ENCODE measurements at places on chromosomes 2 and 18.

GRCh38 chr2:85053802-85054201 lies 79.4 kb upstream of the TCF7L1 start:
- peak; percentile 35 for DNase-seq

GRCh38 chr2:143000599-143000998 lies 123.1 kb downstream of the KYNU start:
- DNase-seq, result no peak

- DNase-seq, result peak; percentile 93
These were observed 52.3 kb upstream of the ROCK1 start for GRCh38 chr18:21163647-21164547.

GRCh38 chr2:230691005-230691647 lies 21.5 kb upstream of the CAB39 start:
- DNase-seq, result peak; percentile 67

DNA sequence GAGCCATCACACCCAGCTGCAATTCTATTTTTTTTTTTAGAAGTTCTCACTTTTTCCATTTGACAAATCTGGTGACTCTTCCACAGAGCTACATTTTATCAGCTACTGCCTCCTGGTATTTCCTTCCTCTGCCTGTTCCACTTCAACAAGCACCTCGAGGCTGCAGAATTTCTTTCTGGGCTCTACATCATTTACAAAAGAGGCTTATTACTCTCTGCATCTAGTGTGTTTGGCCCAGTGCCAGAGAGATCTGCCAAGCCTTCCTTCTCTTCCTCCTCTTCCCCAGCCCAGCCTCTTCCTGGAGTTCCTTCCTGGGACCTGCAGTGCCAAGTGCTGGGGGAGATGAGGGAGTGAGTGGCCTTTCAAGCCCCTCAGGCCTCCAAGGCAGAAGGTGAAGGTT lies 119.6 kb upstream of the ITGA6 start:
- no peak for DNase-seq

GRCh38 chr2:163601377-163601776 lies 134.4 kb downstream of the FIGN start:
- DNase-seq, result no peak

DNA sequence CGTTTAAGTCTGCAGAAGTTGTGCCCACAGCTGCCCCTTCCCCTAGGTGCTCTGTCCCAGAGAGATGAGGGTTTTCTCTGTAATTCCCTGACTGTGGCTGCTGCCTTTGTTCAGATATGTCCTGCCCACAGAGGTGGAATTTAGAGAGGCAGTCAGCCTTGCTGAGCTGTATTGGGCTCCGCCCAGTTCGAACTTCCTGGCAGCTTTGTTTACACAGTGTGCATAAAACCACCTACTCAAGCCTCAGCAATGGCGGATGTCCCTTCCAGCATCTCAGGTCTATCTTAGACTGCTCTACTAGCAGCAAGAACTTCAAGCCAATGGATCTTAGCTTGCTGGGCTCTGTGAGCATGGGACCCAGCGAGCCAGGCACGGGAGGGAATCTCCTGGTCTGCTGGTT lies 48.1 kb downstream of the LHCGR start:
- no peak for DNase-seq

DNA sequence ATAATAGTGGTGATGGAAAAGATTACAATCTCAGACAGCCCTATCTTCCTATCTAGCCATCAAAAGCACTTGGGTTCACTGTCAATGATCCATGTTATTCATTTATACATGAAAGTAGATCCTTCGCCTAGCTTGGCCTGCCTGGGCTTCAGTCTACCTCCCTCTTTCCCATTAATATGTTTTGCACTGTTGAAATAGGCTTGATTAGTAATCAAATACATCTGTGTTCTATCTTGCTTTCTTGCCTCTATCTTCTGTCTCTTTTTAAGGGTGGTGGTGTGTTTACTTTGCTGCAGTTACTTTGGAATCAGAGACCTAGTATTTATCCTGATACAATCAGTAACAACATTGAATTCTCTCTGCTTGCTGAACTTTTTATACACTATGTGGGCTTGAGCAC lies 521.2 kb downstream of the TNS1 start:
- DNase-seq, result peak; percentile 31

DNA sequence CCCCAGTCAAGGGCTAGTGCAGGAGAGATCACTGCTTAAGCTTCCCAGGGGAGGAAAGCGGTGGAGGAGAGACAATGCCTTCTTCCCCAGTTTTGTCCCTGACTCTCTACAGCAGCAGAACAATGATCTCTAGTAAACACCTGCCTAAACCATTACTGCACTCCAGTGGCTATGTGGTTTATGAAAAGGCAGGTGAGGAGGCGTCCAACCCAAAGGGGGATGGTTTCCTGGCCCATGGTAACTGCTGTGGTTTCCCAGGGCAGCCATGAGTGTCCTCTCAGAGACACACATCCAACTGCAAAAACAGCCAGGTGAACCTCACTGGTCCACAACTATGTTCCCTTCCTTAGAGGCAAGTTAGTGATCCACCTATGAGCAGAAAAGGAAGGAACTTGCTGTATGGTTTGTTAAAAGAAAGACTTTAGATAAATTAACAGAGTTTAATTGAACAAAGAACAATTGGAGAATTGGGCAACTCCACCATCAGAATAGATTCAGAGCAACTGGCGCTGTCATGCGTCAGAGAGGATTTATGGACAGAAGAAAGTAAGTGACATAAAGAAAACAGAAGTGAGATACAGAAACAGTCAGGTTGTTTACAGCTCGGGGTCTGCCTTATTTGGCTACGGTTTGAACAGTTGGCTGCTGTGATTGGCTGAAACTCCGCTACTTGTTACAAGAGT lies 4.8 kb upstream of the TTC39C start:
- no peak for DNase-seq

DNA sequence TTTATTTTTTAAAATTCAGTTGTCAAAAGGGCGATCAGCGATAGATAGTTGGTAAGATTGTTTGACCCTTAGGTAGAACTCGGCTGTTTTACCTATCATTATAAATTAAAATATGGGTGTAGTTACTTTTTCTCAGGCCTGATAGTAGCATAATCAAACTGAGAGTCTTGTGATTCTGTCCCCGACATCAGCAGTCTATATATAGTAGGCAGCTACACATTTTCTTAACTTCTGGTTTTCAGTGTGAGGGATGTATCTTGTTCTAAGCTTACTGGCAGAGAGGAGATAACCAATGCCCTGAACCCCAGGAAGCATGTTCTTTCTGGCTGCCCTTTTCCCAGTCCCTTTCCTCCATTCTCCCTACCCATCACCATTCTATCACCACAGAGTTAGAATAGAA lies 56.6 kb downstream of the XRCC5 start:
- DNase-seq, result no peak

GRCh38 chr2:55010149-55010591 lies 40.1 kb downstream of the RTN4 start:
- DNase-seq, result peak; percentile 66

- DNase-seq, result no peak
These were observed 8.4 kb downstream of the BARD1 start for GRCh38 chr2:214801068-214801467.

DNA sequence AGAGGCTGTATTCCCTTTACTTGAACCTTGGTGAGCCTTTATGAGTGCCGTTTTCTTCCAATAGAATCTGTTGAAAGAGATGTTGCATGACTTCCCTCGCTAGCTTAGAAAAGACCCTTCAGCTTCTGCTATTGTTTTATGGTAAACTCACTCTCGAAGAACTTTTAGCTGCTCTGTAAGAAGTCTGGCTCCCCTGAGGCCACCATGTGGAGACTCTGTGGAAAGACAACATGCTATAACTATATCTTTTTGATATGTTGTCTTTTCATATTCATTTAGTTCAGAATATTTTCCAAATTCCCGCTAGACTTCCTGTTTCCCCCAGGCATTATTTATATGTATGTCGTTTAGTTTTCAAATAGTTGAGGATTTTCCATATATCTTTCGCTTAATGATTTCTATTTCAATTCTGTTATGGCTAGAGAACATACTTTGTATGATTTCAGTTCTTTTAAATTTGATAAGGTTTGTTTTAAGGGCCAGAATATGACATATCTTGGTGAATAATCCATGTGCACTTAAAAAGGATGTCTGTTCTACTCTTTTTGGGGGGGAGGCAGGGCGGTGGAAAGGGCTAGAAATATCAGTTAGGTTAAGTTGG lies 64.1 kb downstream of the PTPN4 start:
- DNase-seq, result peak; percentile 44

- DNase-seq, result no peak
These were observed 4.1 kb downstream of the CYTIP start for GRCh38 chr2:157439824-157440186.

- DNase-seq, result no peak
These were observed 13.4 kb upstream of the KCNG2 start for GRCh38 chr18:79784071-79784913.

- DNase-seq, result no peak
These were observed 63.1 kb upstream of the SPATS2L start for GRCh38 chr2:200243441-200243840.

DNA sequence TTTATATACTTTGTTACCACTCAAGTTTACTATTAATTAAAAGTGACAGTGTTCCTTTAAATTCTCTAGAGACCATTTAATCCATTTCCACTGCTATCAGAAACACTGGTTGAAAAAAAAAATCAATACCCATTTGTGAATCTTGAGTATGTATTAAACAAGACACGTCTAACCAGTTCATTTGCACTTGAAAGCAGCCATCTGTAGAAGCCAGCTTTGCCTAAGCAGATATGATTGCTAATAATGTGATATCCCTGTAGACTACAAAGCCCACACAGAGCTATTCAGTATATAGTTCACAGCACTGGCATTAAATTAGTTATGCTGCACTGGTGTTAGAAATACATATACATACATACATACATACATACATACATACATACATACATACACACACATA lies 111.8 kb upstream of the SP3 start:
- no peak for DNase-seq

GRCh38 chr2:144027593-144027992 lies 492.3 kb downstream of the ZEB2 start:
- peak; percentile 5 for DNase-seq

GRCh38 chr2:101149241-101150192 lies 1.7 kb downstream of the TBC1D8 start:
- DNase-seq, result no peak

GRCh38 chr2:9690252-9690651 lies 59.5 kb upstream of the YWHAQ start:
- peak; percentile 62 for DNase-seq

DNA sequence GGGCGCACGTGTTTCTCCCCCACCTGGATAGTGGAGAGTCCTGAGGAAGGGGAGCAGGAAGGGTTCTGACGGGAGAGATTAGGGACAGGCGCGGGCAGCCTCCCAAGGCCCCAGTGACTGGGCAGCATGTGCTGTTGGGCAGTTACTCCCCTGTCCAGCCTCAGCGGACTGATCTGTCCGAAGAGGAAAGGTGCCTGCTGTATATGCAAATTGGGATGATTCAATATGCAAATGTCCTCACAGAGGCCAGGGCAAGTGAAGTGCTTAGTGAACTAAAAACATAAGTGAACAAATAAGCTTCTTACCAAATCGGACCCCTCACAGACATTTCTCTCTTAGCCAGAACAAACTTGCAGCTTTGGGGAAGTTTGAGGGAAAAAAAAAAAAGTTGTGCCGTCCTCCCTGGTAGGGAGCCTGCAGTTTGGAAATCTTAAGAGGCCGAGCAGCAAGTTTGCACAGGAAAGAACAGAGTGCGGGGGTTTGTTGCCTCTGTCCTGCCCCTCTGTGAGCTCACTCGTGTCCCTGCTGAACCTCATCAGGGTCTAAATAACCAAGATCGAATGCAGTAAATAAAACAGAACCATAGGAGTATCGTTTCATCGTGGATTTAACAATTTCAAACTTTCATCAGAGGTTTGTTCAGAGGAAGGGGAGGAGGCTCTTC lies 141.4 kb downstream of the KCTD1 start:
- no peak for DNase-seq

DNA sequence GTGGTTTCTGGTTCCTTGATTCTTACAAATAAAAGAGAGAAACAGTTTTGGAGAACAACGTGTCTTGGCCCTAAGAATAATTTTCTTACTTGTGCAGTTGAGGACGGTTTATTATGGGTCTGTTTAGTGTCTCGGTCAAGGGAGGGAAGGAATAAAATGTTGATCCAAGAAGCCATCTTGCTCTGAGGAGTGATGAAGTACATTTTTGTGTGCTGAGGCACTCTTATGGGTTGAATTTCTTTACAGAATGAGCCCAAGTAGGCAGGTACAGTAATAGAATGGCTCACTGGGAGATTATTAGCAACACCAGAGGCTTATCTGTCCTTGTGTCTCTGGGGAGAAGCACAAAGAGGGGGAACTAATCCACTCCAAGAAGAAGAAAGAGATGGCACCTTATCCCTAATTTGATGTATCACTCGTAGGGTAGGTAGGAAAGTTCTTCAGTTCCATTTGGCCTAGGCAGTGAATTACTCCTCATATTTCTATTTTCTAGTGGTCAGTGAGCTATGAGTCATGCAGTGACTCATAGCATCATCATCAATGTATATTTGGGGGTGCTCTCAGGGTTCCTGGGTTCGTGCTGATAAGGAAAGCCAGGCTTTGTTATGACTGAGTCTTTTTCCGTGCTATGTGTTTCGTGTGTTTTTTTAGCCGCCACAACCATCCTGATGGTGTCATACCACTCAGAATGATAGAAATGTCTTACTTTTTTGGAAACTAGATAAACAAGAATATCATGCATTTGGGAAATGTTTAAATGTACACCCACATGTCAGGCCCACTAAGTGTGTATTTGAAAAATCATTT lies 250.1 kb upstream of the CTAGE1 start:
- DNase-seq, result peak; percentile 67

DNA sequence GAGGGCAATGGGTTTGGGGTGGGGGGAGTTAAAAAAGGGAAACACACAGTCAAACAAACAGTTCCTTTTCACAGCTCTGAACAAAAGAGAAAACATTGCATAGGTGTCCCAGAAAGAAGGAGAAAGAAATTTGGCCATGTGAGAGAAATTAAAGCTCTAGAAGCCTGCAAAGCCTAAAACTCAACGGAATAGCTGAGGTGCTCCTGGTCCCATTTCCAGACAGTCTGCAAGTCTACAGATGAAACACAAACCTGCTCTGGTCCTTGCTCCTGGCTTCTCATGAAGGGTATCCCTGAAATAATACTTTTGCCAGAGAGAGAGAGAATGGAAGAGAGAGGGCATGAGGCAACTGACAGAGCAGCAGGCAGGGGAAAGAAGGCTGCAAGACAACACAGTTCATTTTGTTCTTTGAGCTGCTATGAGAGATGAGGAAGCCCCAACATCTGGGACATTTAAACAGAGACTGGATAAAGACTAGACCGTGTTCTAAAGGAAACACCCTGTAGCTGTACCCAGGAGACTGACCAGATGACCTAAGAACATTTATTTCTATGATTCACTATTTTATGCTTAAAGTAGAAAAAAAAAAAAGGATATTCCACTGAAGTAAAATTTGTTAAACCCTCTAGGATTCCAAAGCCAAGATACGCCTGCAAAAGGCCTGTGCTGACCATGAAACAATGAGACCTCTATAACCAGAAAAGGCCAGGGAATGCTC lies 57.3 kb upstream of the CYP26B1 start:
- DNase-seq, result peak; percentile 11

DNA sequence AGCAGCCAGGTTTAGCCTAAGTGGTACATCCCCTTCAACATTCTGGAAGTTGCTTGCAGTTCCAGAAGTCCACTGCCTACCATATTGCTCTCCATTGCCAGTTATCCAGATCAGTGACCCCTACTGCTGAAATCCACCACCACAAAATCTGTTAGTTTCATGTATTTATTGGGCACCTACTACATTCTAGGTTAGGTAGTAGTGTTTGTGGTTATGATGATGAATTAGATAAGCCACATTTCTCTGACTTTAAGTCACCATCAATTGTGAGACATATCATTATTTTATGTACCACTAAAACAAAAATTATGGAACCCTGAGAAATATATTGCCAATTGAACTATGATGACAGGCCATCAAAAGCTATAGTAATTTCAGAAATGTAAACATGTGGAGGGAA lies 139.5 kb upstream of the PKDCC start:
- no peak for DNase-seq

All from AG10803 (cell line).